ENCODE measurements at places on chromosomes 7 and 10. TPM values are rescaled to one million over a fixed set of nuclear protein-coding genes. Genes with fewer than 3 reads are reported as not detected.

The AKR1C2 gene
- polyA plus RNA-seq, result 23.4 TPM

The ANKRD30A gene
- polyA plus RNA-seq, result not detected

The TRIM4 gene
- 14.0 TPM for polyA plus RNA-seq

The CYP3A4 gene
- not detected for polyA plus RNA-seq

The ALOX5 gene
- polyA plus RNA-seq, result 270 TPM

The OPN4 gene
- polyA plus RNA-seq, result not detected

The SFTPA1 gene
- 7,035 TPM for polyA plus RNA-seq

The TNPO3 gene
- polyA plus RNA-seq, result 12.3 TPM

The EIF5AL1 gene
- polyA plus RNA-seq, result 0.88 TPM

The SVOPL gene
- 0.39 TPM for polyA plus RNA-seq

The SERPINE1 gene
- polyA plus RNA-seq, result 436 TPM

The H2BK1 gene
- not detected for polyA plus RNA-seq

The DNMBP gene
- 6.5 TPM for polyA plus RNA-seq

The PON1 gene
- 0.15 TPM for polyA plus RNA-seq

The ZNF239 gene
- 2.1 TPM for polyA plus RNA-seq

The HABP2 gene
- 0.10 TPM for polyA plus RNA-seq

The PRLHR gene
- polyA plus RNA-seq, result not detected

The OPALIN gene
- not detected for polyA plus RNA-seq

The OR9A2 gene
- not detected for polyA plus RNA-seq

The HHEX gene
- 15.3 TPM for polyA plus RNA-seq

The TSPAN12 gene
- polyA plus RNA-seq, result 16.0 TPM

The C10orf62 gene
- not detected for polyA plus RNA-seq

The MINDY3 gene
- 28.9 TPM for polyA plus RNA-seq

The ZNF365 gene
- 0.88 TPM for polyA plus RNA-seq

The ANKRD26 gene
- 1.1 TPM for polyA plus RNA-seq

The INSYN2A gene
- polyA plus RNA-seq, result 0.05 TPM

The KCND2 gene
- 0.04 TPM for polyA plus RNA-seq

The RELN gene
- 0.64 TPM for polyA plus RNA-seq

The FEZF1 gene
- 0.04 TPM for polyA plus RNA-seq

The PRR15 gene
- polyA plus RNA-seq, result 7.0 TPM

The PIP4K2A gene
- polyA plus RNA-seq, result 7.3 TPM

The ADCY1 gene
- 0.14 TPM for polyA plus RNA-seq

The TMEM229A gene
- not detected for polyA plus RNA-seq

The OPN1SW gene
- not detected for polyA plus RNA-seq

The SLIT1 gene
- polyA plus RNA-seq, result 0.39 TPM

The DENND2A gene
- 6.6 TPM for polyA plus RNA-seq

The XRCC2 gene
- polyA plus RNA-seq, result 0.34 TPM

The HTR5A gene
- polyA plus RNA-seq, result not detected

The C10orf105 gene
- 0.34 TPM for polyA plus RNA-seq

The TFPI2 gene
- polyA plus RNA-seq, result 8.5 TPM

The TAC1 gene
- 0.30 TPM for polyA plus RNA-seq

The CCDC172 gene
- not detected for polyA plus RNA-seq

The ZNF488 gene
- polyA plus RNA-seq, result 0.47 TPM

The ERV3-1 gene
- polyA plus RNA-seq, result 9.4 TPM

The SLC39A12 gene
- polyA plus RNA-seq, result 0.03 TPM

The SEMA4G gene
- polyA plus RNA-seq, result 1.2 TPM

The EBLN1 gene
- polyA plus RNA-seq, result not detected

The CUZD1 gene
- polyA plus RNA-seq, result 1.0 TPM

The CREB5 gene
- polyA plus RNA-seq, result 6.6 TPM

The IFIT1 gene
- 17.7 TPM for polyA plus RNA-seq

The ZNF467 gene
- polyA plus RNA-seq, result 11.2 TPM

The CDNF gene
- 1.7 TPM for polyA plus RNA-seq

The TCAF1 gene
- 12.2 TPM for polyA plus RNA-seq

The PIK3CG gene
- polyA plus RNA-seq, result 3.5 TPM

The PTTG1IP2 gene
- not detected for polyA plus RNA-seq

The ABCB1 gene
- 1.5 TPM for polyA plus RNA-seq

The ASB4 gene
- polyA plus RNA-seq, result 0.05 TPM

The FBXO24 gene
- polyA plus RNA-seq, result 0.30 TPM

The AUTS2 gene
- polyA plus RNA-seq, result 11.8 TPM
